ENCODE measurements at places on chromosomes 13 and 19.

DNA sequence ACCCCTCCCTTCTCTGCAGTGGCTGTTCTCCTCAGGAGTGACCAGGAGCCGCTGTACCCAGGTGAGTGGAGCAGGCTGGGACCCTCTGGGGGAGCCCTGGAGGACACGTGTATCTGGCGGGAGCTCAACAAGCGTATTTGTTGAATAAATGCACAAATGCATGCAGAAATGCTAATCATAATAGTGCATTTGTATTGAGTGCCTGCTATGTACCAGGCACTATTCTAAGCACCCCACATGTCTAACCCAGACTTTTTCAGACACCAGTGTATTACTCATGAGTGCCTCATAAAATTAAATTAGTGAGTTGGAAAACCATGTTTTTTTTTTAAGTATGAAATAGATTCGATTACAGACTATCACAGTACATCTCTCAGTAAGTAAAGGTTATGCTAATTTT lies 7.9 kb downstream of the HPN start:
- DNase-seq, result no peak

GRCh38 chr19:10037809-10038208 lies 24.5 kb downstream of the RDH8 start:
- no peak for DNase-seq

DNA sequence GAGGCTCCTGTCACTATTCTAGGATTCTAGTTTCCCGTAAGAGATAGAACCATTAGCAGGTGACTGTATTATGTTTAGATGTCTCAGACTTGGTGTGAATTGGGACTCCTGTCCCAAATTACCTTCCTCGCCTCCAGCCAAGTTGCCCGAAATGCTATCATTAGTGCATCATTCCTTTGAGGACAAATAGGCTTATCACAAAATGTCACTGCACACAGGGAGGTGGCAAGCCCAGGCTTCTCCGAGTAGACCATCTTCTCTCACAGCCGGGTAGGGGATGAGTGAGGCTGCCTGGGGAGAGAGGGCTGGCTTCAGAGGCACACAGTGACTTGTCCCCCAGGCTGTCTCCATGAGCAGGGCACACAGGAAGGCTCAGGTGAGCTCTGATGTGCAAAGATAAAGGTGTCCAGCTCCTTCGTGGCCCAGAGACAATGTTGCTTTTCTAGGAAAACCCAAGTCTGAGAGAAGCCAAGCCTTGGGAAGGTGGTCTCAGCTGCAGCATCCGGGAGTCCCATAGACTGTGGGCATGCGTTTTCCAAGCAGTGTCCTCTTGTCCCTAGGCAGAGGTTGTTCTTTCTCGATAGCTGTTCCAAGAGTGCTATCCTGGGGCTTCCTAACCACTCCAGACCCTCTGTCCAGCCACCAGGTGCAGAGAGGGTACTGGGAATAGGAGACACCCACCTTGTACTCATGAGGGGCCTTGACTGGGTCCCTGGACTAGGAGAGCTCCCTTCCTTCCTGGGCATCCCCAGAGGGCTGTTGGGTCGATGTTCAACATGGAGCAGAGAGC lies 163.1 kb upstream of the TSHZ3 start:
- DNase-seq, result no peak

GRCh38 chr19:48656840-48657474 lies 11.0 kb upstream of the CA11 start:
- DNase-seq, result no peak

- DNase-seq, result no peak
Observed at GRCh38 chr19:1921326-1921725, 16.1 kb downstream of the ADAT3 start.

DNA sequence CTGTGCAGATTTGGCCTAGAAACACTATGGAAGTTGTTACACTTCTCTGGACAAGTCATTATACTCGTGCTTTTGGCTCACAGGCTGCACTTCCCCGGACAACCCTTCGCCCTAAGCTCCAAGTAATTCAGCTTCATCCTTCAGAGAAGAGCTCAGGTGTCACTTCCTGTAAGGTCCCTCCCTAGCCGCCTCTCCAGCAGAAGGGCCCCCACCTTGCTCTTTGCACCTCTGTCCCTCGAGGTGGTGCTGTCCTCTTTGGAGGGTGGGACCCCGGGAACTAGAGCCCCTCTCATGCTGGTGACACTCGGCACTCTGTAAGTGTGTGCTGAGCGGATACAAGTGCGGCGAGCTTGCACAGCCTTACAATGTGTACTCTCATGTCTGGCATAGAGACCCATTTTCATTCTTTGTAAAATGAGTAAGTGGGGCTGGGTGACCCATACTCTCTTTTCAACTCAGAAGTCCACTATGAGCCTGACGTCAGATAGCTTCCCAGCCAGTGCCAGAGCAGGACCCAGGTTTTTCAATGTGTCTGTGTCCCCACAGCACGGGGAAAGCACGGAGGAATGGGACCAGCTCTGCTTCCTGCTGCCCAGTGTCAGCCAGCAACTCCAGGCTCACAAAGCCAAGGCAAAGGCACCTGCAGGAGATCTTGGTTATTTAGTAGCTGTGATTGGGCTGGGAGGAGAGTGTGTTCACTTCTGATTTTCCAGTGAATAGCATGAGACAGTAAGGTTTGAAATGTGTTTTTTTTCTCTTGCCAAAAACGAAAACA lies 26.9 kb downstream of the CHAMP1 start:
- no peak for DNase-seq

GRCh38 chr19:36027696-36028095 lies 5.0 kb downstream of the CLIP3 start:
- no peak for DNase-seq

DNA sequence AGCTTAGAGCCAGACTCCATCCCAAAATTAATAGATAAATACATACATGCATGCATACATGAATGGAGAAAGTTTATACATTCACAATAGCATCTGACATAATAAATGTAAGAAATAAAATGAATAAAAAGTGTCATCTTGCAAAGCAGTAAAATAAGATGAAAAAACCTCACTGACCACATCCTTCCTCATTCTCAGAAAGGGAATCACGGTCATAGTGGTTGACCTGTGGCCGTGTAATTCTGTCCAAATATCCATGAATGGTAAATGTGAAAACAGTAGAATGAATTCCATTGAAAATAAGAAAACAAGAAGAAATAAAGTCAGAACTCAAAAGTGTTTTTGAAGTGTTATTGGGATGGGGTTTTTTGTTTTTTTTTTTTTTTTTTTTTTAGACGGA lies 9.8 kb upstream of the CDC42EP5 start:
- no peak for DNase-seq

- DNase-seq, result no peak
Observed at GRCh38 chr19:44685877-44686276, 13.1 kb upstream of the CEACAM16 start.

DNA sequence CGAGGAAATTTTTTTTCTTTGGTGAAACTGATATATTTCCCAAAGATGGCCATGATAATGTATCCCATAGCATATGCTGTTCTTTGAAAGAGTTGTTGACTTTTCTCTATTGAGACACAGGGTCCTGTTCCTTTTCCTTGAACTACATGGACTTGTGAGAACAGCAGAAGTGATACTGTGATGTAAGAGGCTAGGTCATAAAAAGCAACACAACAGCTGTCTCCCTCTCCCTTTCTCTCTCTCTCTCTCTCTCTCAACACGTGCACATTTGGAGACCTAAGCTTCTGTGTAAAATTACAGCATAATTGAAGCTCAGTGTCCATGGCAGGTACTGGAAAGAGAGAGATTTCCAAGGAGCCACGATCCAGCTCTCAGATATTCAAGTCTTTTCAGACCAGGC lies 1712.4 kb downstream of the EFNB2 start:
- no peak for DNase-seq

GRCh38 chr19:48881741-48882657 lies 9.8 kb downstream of the PPP1R15A start:
- no peak for DNase-seq

- DNase-seq, result no peak
Observed at GRCh38 chr19:47725759-47726401, 12.7 kb downstream of the EHD2 start.

- no peak for DNase-seq
Observed at GRCh38 chr13:28746287-28746612, 27.5 kb upstream of the SLC46A3 start.

DNA sequence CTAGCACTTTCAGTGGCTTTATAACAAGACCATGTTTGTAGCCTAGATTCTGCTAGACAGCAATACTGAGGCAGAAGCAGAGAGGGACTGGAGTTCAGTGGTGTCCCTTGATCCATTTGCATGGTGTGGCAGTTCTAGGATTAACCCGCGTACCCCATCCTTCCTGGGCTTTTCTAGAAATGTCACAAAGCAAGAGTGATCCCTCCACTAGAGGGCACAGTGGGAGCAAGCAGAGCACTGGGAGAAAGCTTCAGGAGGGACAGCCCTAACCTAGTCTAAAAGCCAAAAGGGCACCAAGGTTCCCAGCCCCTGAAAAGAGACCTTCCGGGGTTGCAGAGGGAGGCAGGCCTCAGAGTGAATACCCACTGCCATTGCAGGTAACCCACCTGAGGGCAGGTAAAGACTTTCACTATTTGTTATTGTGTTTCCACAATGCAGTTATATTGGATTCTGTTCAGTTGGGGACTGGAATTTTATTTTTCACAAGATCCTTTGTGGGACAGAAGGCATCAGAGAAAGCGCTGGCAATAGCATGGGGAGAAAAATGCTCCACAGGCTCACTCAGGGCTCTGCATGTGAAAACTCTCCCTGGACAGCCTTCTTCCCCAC lies 170.6 kb downstream of the FLT1 start:
- DNase-seq, result peak; percentile 64

DNA sequence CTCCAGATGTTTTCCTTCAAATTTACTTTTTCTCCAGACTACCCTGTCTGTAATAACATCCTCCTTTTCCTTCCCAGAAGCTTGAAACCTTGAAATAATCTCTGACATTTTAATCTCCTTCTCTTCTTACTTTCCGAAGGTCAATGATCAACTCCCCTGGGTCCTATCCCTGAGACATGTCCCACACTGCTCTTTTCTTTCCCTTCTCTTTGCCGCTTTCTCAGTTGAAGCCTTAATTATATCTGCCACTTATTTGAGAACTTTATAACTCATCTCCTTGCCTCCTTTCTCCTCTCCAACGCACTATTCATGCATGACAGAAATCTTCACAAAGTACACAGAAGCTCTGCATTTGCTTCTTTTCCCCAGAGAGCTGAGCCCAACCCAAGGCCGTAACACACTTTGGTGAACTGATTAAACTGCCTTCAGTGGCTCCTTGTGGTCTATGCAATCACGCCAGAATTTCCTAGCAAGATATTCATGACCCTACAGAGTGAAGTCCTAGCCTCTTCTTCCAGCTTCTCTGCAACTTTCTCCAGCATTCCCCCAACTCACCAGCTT lies 9.2 kb upstream of the WASF3 start:
- DNase-seq, result no peak

DNA sequence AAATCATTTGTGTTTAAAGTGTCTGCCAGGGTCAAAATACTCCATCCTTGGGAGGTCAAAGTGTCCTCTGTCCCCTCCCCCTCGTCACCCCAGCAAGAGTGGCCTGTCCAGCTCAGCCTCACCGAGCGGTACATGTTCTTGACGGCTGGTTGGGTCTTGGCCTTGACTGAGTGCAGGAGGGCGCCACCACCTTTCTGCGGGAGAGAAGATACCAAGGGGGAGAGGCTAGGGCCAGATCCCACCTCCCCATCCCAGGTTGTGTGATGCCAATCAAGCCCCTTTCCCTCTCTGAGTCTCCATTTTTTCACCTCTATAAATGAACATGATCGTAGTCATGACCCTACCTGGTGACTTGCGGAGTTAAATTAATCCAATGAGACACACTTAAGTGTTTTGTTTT lies 6.1 kb downstream of the CRB3 start:
- no peak for DNase-seq

- no peak for DNase-seq
Observed at GRCh38 chr19:1076951-1077350, 10.0 kb downstream of the ARHGAP45 start.

DNA sequence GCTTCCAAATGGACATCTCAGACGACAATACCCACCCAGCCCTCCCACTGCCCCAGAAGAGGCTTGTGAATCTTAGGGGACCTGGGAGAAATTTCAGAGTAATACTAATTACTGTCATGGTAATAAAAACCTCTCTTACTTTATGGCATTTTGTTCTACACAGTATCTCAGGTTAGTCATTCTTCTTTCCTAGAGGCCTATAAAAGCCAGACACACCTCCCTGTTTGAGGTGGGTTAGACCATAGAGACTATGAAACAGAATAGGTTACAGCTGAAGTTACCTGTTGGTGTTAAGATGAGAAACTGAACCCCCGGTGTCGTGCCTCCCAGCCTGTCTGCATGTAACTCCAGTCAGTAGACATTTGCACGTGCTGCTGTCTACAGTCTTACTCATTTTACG lies 113.9 kb downstream of the SLC7A1 start:
- DNase-seq, result no peak

- no peak for DNase-seq
Observed at GRCh38 chr13:83352391-83352790, 529.9 kb downstream of the SLITRK1 start.

- peak; percentile 18 for DNase-seq
Observed at GRCh38 chr19:4403005-4403761, 743 bp downstream of the CHAF1A start.

DNA sequence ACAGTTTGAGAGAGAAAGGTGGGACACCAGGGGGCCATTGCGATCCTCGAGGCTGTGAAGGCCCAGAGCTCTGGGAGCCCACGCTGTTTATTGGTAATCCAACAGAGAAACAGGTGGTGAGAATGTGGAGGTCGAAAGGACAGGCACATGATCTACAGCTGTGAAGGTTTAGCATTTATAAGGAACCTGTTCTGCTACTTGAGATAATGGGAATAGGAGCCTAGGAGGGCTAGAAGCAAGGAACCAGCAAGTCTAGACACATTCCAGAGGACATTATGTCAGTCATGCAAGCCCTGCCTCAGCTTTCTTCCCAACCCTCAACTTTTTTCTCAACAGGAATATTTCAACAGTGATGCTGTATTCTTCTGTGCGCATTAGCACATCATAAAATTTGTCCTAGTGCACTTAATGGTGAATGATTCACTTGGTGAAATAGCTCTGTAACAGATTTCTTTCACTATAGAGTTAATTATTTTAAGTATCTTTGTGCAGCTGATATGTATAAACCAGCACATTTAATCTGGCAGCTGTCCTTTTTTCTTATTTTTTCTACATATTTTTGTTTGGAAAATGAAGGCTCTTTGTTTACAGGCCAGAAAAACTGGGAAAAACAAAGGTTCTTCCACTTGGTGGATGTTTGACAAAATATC lies 25.4 kb downstream of the ZNF90 start:
- no peak for DNase-seq
